ENCODE measurements at places on chromosomes 5 and 9.

DNA sequence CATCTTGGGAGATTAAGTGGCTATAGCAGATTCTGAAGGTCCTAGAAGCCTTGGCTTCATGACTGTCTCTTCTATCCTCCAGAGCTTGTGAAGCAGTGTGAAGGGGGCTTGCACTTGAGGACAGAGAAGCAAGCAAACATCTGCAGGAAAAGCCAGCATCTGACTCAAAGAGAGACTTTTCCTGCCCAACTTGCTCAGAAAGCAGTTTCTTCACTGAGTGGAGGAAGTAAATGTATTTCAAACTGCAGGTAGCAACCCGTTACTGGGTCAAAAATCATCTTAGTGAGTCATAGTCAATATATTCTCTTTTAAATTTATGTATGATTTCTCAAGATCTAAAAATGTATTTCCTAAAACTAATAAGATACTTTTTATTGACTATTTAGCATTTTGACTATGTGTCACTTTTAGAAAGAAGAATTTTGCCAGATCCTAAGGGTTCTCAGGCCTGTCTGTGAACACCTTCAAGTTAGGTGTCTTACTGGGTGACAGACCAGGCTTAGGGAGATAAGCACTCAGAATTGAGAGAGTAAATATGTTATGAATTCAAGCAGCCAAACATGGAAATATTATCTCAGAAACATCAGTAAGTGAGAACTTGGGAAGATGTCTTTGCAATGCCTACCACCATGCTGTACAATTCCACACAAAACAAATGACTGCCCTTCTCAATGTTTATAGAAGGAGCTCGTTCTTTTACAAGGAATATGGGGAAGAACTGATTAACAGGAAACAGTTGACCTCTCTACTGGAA, 72.6 kb upstream of the DMAC1 start:
- DNase-seq = no peak

DNA sequence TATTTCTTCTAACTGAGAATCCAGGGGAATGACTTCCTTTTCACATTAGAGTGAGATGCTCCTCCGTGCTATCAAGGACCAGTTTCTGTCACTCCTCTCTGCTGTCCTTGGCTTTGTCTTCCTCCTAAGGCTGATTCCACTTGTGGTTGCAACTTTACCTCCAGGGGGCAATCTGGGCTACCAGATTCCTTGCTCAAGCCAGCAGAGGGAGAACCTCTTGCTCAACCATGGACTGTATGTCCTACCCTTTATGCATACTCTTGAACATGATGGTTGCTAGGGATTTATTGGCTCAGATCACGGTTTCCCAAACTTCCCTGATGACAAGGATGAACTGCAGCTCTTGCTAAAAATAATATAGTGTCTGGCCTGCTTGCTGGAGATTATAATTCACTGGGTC, 24.0 kb downstream of the NNT start:
- no peak for DNase-seq

GRCh38 chr5:68494771-68495170, 279.2 kb downstream of the PIK3R1 start:
- DNase-seq = no peak

GRCh38 chr5:95029569-95030366, 255.1 kb downstream of the MCTP1 start:
- peak; percentile 56 for DNase-seq

GRCh38 chr9:134318481-134318891, 7.8 kb upstream of the RXRA start:
- DNase-seq = no peak

DNA sequence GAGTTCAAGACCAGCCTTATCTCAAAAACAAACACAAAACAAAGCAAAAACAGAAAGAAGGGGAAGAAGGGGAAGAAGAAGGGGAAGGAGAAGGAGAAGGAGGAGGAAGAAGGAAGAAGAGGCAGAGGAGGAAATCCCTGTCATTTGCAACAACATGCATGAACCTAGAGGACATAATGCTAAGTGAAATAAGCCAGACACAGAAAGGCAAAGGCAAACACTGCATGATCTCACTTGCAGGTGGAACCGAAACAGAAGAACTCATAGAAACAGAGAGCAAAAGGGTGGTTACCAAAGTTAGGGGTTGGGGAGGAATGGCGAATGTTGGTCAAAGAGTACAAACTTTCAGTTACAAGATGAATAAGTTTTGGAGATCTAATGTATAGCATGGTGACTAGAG, 135.4 kb downstream of the UGCG start:
- peak; percentile 97 for DNase-seq

DNA sequence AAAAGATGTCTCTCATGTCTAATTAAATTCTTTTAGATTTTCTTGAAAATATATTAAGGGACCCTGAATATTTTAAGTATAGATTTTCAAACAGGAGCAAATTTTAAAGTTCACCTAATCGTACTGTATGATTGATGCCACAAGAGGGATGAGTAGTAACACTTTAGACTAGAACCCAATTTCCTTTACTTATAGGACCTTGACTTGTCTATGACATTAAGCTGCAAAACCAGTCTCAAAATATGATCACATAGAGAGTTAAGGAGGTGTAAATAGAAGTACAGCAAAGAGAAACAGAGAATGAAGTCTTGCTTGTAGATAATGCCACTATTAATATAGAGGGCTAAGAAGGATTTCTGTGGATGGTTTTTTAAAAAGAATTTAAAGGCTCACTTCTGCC, 312.9 kb upstream of the PRR16 start:
- DNase-seq = no peak

- DNase-seq = no peak
Measured at GRCh38 chr9:102499468-102499867, 495.7 kb upstream of the CYLC2 start.

DNA sequence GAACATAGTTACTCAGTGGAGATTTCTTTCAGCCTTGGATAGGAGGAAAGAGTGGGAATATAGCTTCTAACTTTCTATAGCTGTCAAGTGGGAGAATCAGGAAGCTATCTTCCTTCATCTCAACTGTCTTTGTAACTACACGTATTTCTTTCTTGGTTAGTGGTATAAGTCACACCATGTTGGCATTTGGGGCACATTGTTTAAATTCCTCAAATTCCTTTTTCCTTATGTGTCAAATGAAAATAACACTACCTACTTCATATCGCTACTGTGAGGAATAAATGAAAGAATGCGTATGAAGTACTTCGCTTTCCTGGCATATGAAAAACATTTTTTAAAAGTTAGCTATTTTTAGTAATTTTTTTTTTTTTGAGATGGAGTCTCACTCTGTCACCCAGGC, 1082.5 kb upstream of the WWC1 start:
- no peak for DNase-seq

DNA sequence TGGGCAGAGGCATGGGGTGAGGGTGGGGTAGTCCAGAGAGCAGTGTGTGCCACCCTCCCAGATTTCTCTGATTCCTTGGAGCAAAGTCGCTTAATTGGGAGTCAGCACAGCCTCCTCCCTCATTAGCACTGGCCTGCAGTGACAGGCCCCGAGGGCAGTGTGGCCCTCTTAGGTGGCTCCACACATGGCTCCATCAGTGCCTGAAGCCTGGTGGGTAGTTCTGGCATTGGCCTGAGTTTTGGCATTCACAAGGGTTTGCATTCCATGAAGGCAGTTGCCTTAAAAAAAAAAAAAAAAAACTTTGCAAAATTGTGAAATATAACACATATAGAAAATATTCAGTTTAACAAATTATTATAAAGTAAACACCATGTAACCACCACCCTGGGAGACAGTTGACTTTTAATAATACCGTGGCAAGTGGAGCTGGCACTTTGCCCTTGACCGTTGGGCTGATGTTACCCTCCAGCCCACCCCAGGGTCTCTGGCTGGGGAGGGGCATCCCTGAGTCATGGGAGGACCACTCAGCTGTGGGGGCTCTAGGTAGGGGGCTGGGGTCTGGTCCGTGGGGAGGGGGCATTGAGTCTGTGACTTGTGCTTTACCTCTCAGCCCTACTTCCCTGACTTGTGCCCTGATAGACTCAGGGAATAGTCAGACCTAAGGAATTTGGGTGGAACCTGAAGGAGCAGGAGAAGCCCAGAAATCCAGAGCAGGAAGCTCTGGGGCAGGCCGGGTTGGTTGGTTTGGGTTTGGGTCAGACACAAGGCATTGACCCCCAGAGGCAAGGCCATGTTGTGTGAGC, 51.3 kb upstream of the PITX1 start:
- DNase-seq = no peak

GRCh38 chr5:132744659-132745058, 2.6 kb upstream of the CCNI2 start:
- no peak for DNase-seq

DNA sequence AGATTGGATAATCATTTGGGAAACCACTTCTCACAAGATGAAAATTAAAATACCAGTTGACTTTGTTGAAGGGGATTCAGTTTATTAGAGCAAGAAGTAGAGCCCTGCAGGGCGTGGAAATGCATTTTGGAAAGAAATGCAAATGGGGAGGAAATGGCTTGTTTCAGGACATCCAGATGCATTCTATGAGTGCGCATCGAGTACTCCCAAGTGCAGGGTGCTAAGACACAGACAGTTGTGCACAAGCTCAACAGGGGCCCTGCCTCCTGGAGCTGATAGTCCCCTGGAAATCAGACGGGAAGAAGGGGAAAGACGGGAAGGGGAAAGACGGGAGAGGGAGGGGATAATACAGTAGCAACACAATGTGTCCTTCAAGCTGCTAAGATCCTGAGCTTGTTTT, 64.0 kb downstream of the NSUN2 start:
- DNase-seq = no peak

DNA sequence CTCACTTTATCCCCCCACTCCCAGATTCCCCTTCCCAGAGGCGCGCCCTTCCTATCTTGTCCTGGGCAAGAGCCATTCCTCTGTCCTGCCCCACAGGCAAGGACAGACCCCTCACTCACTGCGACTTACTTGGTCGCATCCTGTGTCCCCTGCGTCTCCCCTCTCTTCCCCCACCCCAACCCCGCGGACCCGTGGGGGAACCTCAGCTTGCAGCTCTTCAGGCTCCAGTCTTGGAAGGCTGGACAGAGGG, 542 bp downstream of the GGTA1 start:
- DNase-seq = no peak

GRCh38 chr9:111076519-111076918, 38.2 kb upstream of the LPAR1 start:
- DNase-seq = no peak

GRCh38 chr5:136080483-136081216, 51.9 kb downstream of the TGFBI start:
- peak; percentile 82 for DNase-seq

DNA sequence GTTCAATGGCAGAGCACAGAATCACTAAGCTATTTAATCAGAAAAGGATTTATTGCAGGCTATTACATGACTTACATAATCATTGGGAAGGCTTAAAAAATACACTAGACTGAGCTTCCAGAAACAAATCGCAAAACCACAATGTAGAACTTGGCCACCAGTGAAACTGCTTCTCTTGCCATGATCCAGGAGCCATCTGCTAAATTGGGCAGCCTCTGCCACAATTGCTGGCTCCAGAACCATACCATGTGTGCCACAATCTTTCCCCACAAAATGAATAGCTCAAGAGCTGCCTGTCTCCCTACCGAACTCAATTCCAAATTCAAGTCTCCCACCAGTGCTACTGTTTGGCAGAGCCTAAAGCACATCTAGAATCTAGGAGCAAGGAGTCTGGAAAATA, 9.8 kb upstream of the ERAP1 start:
- DNase-seq = no peak

DNA sequence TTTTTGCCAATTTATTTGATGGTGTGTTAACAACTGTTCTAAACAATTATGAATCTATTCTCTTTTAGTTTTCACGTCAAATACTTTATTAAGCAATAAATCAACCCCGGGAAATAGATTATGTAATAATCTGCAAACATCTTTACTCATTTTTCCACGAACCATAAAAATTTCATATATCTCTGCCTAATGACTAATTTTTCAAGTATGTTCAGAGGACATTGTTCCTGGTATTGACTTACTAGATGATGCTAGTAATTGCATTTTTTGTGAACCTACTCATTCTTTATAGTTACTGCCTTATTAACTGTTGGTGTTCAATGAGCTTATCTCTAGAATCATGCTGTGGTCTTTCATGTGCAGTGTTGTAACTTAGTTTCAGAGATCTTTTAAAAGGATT, 41.0 kb upstream of the FBN2 start:
- no peak for DNase-seq

DNA sequence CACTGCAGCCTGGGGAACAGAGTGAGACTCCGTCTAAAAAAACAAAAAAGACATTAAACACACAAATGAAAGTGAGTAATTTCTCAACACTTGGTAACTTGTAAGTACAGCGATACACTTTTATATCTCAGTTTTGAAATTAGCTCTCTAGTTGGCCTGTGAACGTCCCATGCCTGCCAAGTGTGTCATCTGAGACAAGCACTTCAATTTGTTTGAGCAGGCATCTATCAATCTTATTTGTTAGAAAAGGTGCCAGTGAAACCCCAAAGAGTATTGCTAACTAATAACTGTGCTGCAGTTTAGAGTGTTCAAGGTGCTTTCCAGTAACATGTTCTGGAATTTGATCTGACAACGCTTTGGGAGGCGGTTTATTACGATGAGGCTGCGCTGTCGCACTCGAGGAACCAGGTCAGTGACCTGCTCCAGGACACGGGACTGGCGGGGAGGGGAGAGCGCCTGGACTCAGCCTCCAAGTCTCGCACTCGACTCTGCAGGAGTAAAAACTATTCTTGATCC, 1.1 kb upstream of the SPIN1 start:
- DNase-seq = no peak

GRCh38 chr5:59446356-59446755, 447.2 kb downstream of the PDE4D start:
- DNase-seq = no peak

- no peak for DNase-seq
Measured at GRCh38 chr5:94545870-94546625, 72.4 kb downstream of the KIAA0825 start.

DNA sequence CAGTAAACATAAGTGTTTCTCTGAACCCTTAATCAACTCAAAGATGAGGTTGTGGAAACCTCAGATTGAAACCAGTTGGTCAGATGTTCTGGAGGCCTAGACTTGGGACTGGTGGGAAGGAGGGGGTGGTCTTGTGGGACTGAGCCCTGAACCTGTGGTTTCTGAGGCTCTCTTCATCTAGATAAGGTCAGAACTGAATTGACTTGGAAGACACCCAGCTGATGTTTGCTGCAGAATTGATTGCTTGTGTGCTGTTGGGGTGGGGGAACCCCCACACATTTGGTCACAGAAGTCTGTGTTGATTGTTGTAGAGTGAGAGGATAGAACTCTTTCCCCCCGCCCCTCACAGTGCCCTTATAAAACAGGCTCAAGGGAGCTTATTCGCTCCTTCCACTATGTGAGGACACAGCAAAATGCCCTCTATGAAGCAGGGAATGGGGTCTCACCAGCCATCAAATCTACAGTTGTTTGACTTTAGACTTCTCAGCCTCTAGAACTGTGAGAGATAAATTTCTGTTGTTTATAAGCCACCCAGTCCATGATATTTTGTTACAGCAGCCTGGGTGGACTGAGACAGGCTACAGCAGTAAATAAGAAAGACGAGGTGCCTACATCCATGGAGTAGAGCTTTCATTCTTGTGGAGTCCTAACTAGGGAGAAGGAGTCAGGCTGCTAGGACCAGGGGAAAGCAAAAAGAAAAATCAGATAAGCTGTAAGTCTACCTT, 25.7 kb upstream of the UGCG start:
- peak; percentile 17 for DNase-seq
